ENCODE measurements at places on chromosomes 2 and 18.

DNA sequence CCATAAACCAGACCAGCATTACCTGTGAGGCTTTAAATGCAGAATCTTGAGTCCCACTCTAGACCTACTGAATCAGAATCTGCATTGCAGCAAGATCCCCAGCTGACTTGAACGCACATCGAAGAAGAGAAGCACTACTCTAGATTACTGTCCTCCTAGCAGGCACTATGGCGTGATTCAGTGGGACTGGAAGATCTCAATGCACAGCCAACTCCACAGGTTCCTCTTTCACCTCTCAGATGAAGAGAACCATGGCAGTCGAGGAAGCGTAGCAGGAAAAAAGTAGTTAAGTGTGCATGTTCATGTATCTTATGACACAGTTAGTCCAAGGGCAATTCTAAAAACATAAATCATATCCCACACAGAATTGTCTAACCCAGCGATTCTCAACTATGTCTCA, 97.4 kb downstream of the STK39 start:
- DNase-seq, result no peak

DNA sequence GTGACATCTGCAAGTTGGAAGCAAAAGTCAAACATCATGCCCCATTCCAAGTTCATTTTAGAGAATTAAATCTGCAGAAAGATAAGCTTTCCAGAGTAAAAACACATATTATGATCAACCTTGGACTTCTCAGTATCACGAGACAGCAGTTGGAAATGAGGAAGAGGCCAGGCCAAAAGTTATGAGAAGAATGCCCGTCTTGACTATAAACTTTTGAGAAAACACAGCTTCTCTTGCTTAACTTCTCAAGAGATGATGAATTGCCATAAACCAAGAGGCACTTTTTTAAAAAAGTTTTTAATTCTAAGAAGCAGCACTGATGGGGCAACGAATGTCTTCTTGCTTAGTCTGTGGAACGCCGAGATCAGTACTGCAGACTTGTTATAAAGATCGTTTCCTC, 52.6 kb upstream of the NFU1 start:
- DNase-seq, result no peak

DNA sequence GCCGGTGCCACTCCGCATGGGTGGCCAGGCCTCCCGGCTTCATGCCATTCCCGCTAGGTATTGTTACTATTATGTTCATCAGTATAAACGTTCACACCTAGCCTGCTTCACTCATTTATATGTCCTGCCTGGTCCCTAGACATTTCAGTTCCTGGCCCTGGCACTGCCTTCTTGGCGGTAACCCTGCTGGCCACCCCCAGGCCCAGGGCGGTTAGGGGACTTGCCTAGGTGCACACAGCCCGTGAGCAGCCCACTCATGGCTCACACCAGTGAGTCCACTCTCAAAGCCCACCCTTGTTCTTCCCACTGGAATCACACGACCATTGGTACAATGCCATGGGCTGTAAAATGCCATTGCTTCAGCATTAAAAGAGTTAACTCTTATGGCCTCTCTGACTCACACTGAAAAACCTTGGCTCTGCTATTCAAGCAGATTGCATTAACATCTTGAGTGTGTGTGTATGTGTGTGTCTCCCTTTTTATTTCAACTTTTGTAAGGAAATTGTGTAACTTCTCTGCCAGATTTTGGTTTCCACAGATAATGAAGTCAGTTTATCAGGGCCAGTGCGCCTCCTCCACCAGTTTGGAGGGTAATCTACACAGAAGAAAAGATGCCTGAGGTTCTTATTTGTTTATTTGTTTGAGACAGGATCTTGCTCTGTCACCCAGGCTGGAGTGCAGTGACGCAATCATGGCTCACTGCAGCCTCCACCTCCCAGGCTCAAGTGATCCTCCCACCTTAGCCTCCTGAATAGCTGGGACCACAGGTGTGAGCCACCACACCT, 74.2 kb downstream of the RAB31 start:
- DNase-seq, result peak; percentile 88

DNA sequence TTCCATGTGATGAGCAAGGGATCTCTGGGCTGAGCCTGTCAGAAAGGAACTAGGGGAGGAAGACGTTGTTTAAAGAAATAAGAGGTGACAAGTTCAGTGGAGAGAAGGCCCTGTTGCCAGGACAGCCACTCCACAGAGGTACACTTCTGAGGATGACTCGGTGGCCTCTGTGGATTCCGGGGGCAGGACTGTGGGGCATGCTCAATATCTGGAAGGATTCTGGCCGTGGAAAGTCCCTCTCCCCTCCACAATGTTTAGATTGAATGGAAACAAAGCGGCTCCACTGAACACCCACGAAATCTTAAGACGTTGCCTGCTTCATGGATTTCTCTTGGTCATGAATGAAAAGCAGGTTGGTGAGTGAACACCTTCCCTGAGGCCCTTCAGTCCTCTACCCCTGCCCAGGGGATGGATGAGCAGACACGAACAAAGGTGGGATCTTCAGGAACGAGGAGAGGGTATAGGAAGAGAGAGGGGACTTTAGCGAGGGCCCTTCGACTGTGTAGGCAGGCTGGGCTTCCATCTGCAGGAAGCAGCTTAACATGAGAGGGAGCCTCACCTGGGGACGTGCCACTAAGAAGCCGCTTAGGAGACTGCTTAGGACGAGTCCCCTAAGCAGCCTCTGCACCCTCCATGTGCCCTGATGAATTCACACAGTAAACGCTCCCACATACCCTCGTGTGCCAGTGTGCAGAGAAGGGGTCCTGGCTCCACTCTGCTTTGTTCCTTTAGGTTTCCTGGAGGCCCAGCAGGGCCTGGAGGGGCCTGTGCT, 1.9 kb downstream of the NTSR2 start:
- DNase-seq, result no peak

GRCh38 chr2:206935991-206936842, 3.1 kb upstream of the CPO start:
- no peak for DNase-seq

- DNase-seq, result no peak
Observed at GRCh38 chr2:55420871-55421270, 1.2 kb upstream of the CCDC88A start.

DNA sequence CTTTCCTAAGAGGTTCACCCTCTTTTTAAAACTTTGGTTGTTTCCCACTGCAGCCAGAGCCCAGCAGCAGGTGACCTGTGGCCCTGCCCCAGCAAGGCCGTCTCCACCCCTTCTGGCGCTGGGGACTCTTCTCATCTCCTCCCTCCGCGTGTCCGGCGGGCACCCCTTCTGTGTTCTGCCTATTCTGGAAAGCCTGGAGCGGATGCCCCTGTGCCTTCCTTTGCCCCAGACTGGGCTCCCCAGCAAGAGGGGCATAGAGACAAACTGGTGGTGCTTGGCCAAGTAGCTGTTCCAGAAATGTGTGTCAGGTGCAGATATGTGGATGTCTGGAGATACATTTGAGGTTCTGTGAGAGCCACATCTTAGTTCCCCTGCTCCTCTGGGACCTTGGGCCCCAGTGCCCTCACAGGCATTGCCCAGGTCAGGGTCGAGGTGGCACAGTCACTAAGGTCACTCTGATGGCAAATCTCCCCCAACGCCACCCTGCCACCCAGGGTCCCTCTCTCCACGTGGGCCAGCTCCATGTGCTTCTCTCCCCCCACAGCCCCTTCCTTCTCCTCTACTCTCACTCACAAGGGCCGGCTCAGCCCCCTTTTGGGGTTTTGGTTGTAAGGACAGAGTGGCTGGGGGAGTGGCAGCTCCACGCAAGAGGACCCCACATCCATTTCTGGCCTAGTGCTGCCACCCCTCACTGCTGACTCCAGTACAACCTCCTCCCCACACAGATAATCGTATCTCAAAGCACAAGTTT, 35.5 kb upstream of the TAF1B start:
- no peak for DNase-seq

GRCh38 chr2:111534910-111535352, 349.1 kb downstream of the ANAPC1 start:
- DNase-seq, result peak; percentile 70

DNA sequence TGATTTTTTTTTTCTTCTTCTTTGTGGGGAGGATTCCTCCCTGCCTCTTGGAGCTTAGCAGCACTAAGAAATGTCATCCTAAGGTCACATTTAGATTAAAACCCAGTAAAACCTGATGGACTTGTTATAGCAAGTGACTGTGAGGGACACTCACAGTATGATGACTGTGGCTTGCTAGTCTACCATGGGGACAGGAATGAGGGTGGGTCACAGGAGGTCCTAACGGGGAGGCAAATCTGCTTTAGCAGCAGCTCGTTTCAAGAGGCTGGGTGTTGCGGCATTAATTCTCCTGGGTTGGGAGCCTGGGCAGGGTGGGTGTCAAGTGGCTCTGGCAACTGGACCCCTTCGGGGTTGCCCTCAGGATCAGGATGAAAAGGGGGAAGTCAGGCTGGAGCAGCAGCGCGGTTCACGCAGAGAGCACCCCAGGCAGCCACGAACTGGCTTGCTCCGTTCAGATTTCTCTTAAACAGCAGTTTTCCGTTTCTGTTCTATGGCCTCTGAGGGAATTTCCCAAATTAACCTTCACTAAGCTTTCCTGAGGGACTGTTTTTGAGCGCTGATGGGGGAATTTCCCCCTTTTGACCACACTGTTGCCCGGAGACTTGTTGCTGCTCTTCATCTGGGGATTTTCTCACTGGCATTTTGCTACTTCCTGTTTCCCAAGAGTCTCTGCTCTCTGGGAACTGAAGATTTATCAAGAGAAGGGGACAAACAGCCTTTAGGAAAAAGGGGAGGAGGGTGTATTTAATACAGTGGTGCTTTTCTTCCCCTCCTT, 59.8 kb upstream of the PELI1 start:
- peak; percentile 56 for DNase-seq

DNA sequence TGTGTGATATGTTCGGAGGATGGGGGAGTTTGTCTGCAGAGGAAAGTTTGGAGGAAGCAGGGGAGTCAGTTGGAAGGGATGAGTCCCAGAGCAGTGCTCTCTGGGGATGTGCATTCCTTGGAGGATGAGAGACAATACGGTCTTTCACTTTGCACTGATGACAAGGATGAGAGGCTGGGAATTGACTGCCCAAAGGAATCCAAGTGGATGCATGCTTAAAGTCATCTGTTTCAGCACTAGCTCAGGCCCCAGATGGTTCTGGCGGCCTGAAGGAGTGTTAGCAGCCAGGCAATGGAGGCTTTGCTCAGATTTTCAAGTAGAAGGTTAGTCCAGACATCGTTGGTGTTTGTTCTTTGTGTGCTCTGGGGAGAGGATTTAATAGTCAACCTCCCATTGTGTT, 100.2 kb downstream of the CRIM1 start:
- DNase-seq, result peak; percentile 87

DNA sequence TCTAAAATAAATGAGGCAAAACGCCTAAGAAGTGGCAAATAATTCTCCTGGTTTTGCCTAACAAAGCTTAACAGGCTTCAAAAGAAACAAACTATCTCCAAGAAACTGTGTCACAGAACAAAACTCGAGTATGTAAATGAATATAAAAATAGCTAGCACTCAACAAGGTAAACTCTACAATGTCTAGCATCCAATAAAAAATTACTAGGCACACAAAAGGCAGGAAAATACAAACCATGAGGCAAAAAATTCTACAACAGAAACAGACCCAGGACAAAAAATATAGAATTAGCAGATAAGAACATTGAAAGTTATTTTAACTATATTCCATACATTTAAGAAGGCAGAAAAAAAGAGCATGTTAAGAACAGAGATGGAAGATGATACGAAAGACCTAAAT, 16.8 kb downstream of the PPP4R1 start:
- no peak for DNase-seq

DNA sequence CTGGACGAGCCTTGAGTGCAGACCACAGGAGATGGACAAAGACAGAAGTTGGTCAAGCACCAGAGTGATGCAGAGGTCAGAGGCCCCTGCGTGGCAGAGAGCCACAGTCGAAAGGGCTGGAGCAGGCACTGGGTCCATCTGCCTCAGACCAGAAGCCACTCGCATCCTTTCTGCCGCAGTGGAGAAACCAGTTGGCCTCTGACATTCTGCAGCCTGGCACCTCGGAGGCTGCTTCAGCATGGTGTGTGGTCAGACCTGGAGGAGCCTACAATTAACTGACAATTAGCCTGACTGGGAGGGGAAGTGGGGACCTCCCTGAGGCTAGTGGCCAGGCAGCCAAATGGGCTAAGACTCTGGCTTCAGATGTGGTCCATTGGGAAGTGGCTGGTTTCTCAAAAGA, 111.1 kb downstream of the SGPP2 start:
- DNase-seq, result no peak

- DNase-seq, result no peak
Observed at GRCh38 chr2:219496825-219497494, 1.7 kb upstream of the GMPPA start.

- DNase-seq, result no peak
Observed at GRCh38 chr18:62151068-62151771, 35.6 kb downstream of the PIGN start.

GRCh38 chr2:176285321-176285720, 16.1 kb downstream of the MTX2 start:
- DNase-seq, result peak; percentile 57

GRCh38 chr2:196555726-196556125, 83.8 kb upstream of the CCDC150 start:
- no peak for DNase-seq

GRCh38 chr18:61876899-61877298, 15.9 kb downstream of the RNF152 start:
- no peak for DNase-seq

- DNase-seq, result no peak
Observed at GRCh38 chr2:158719403-158719802, 75.7 kb upstream of the DAPL1 start.

- DNase-seq, result no peak
Observed at GRCh38 chr18:77054288-77054605, 78.3 kb downstream of the MBP start.
